A549 treated with Mapracorat at 1 μM for 4 hours (cell line): ENCODE measurements at places on chromosomes 6 and 20. TPM values are rescaled to one million over a fixed set of nuclear protein-coding genes. Genes with fewer than 3 reads are reported as not detected.

DUSP22 gene
- 10.4 to 15.6 TPM (median 14.5 TPM) in 5 replicates for total RNA-seq

DDRGK1 gene
- total RNA-seq: 73.3 to 106 TPM (median 95.1 TPM) in 5 replicates

PAK1IP1 gene
- 18.5 to 22.5 TPM (median 19.7 TPM) in 5 replicates for total RNA-seq

WFDC10B gene
- total RNA-seq: not detected in 5 replicates

EPPIN gene
- not detected in 5 replicates for total RNA-seq

RALGAPA2 gene
- 1.1 to 2.0 TPM (median 1.5 TPM) in 5 replicates for total RNA-seq

BCKDHB gene
- total RNA-seq: 4.7 to 6.5 TPM (median 5.4 TPM) in 5 replicates

CUL7 gene
- 6.2 to 9.1 TPM (median 7.2 TPM) in 5 replicates for total RNA-seq

MCCD1 gene
- total RNA-seq: not detected in 5 replicates

BPIFB4 gene
- total RNA-seq: not detected in 5 replicates

B3GAT2 gene
- 0.02 to 0.06 TPM (median 0.06 TPM) in 3 of 5 replicates, not detected in the others for total RNA-seq

ZNF391 gene
- total RNA-seq: 0.13 to 0.35 TPM (median 0.24 TPM) in 5 replicates

EYS gene
- 0.02 to 0.18 TPM (median 0.15 TPM) in 3 of 5 replicates, not detected in the others for total RNA-seq

LAMA4 gene
- 1.1 to 1.4 TPM (median 1.2 TPM) in 5 replicates for total RNA-seq

LPA gene
- total RNA-seq: 0.02 to 0.17 TPM (median 0.06 TPM) in 4 of 5 replicates, not detected in the other

TAF8 gene
- total RNA-seq: 12.6 to 14.6 TPM (median 13.6 TPM) in 5 replicates

PMEPA1 gene
- total RNA-seq: 154 to 362 TPM (median 345 TPM) in 5 replicates
